ENCODE measurements at places on chromosomes 3 and 15. TPM values are rescaled to one million over a fixed set of nuclear protein-coding genes. Genes with fewer than 3 reads are reported as not detected.

Gene RASGRF1
- total RNA-seq, result 0.13 TPM

Gene INKA1
- total RNA-seq, result 13.2 TPM

Gene EFCAB12
- total RNA-seq, result 0.04 TPM

Gene SI
- total RNA-seq, result not detected

Gene ZPLD1
- under 0.01 TPM for total RNA-seq

Gene HIGD2B
- not detected for total RNA-seq

- DNase-seq, result peak; percentile 60
- H3K4me3 ChIP-seq, result no peak overlapping the region
- H3K36me3 ChIP-seq, result no peaks in the 10 kb centered on the region
- H3K27me3 ChIP-seq, result no peaks in the 10 kb centered on the region
- H3K27ac ChIP-seq, result no peak overlapping the region
- no peaks in the 10 kb centered on the region for H3K4me1 ChIP-seq
Measured at GRCh38 chr3:27467545-27467944, 16.6 kb downstream of the SLC4A7 start.

DNA sequence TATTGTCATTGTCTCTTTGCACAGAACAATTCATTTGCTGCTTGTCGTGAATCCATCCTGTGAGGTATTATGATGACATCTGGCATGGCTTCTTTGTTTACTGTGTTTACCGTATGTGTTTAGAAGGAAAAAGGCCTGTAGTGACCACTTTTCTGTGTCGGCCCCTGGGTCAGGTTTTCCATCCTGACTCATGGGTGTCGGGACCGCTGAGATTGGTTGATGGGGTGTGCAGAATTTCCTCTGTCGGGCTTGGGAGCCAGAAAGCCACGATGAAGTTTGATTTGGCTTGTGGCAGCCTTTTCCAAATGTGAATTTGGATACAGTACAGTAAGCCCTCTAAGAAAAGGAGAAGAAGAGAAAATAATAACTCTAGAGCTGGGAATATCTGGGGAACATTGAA, 113.5 kb downstream of the FNDC3B start:
- H3K4me3 ChIP-seq, result no peak overlapping the region
- H3K4me1 ChIP-seq, result peaks cover 35% of the 10 kb centered on the region
- DNase-seq, result peak; percentile 89
- H3K36me3 ChIP-seq, result peaks cover 5% of the 10 kb centered on the region
- H3K27me3 ChIP-seq, result no peaks in the 10 kb centered on the region

- peaks cover 11% of the 10 kb centered on the region for H3K4me1 ChIP-seq
- H3K36me3 ChIP-seq, result no peaks in the 10 kb centered on the region
- no peak overlapping the region for H3K4me3 ChIP-seq
- no peak overlapping the region for H3K27ac ChIP-seq
Measured at GRCh38 chr3:14228681-14229470, 50.3 kb downstream of the LSM3 start.

- no peak for DNase-seq
- no peak overlapping the region for H3K4me3 ChIP-seq
- no peaks in the 10 kb centered on the region for H3K36me3 ChIP-seq
- no peaks in the 10 kb centered on the region for H3K27me3 ChIP-seq
- H3K4me1 ChIP-seq, result no peaks in the 10 kb centered on the region
Measured at GRCh38 chr3:145251311-145251710, 909.7 kb downstream of the PLOD2 start.

DNA sequence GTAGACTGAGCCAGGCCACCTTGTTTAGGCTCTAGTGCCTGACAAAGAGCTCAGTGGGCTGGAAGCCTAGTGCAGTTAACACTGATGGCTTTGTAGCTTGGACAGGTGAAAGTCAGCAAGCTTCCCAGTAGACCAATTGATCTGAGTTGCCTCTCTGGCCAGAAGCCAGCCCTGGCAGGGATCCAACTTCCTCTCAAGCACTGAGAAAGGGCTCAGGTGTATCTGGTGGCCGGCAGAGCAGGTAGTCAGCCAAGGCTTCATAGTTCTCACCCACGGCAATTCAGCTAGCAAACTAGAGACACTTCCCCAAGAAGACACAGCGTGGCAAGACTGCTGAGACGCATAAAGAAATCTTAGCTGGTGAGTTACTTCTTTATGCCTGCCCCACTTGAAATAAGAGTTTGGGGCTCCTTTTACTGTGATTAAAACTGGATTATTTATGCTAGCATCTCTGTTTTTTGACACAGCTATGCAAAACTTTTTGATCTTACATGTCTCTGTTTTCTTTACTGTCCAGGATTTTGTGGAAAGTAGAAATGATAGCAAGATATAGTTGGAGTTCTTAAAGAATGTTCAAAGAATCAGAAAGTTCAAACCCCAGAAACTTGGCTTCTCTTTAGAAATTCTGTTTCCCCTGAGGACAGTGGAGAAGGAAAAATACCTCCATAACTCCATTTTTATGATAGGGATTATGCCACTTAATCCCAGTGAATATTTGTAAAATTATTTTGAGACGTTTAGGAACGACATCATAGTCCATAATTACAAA, 8.4 kb upstream of the CA12 start:
- H3K4me3 ChIP-seq, result no peak overlapping the region
- H3K27me3 ChIP-seq, result no peaks in the 10 kb centered on the region

GRCh38 chr3:49359623-49360022, 1.5 kb upstream of the GPX1 start:
- H3K4me3 ChIP-seq, result no peak overlapping the region
- H3K27me3 ChIP-seq, result no peaks in the 10 kb centered on the region
- DNase-seq, result no peak
- H3K4me1 ChIP-seq, result peaks cover 26% of the 10 kb centered on the region

- H3K36me3 ChIP-seq, result no peaks in the 10 kb centered on the region
- peak; percentile 72 for DNase-seq
- H3K4me1 ChIP-seq, result peaks cover 29% of the 10 kb centered on the region
- peaks cover 89% of the 10 kb centered on the region for H3K27me3 ChIP-seq
Measured at GRCh38 chr15:37098468-37099318, 1.7 kb downstream of the MEIS2 start.

GRCh38 chr15:70383856-70384255, 286.1 kb upstream of the TLE3 start:
- peaks cover 8% of the 10 kb centered on the region for H3K27me3 ChIP-seq
- H3K4me1 ChIP-seq, result peaks cover 5% of the 10 kb centered on the region
- no peaks in the 10 kb centered on the region for H3K36me3 ChIP-seq
- DNase-seq, result no peak
- H3K4me3 ChIP-seq, result no peak overlapping the region

DNA sequence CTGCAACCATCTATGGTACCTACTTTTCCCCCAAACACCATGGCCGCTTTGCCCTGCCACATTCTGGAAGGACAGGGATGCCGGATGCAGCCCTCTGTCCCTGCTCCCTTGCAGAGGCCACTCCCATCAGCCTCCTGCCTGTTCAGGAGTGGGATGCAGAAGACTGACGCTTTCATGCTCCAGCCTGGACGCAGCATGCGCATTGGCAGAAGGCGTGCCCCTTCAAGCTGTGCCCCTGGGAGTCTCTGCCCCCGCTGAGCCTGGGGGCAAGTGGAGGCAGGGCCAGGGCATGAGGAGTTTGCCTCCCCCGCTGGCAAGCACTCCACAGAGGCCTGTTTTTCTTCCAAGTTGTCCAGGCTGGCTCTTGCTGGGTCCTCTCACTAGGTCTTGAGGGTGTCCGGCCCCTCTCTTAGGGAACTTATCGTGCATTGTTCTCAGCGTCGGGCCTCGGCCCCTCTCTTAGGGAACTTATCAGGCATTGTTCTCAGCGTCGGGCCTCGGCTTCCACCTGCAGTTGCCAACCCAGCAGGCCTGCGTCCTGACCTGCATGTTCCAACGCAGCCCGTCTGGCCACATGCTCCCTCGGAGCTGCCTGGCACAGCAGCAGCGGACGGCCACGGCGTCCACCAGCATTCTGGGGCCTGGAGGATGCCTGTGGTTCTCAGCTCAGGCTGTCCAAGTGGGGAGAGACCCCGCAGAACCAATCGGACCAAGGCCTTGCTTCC, 14.6 kb upstream of the SNRPA1 start:
- no peak for DNase-seq
- H3K4me3 ChIP-seq, result no peak overlapping the region
- H3K27me3 ChIP-seq, result no peaks in the 10 kb centered on the region
- H3K4me1 ChIP-seq, result no peaks in the 10 kb centered on the region
- H3K36me3 ChIP-seq, result no peaks in the 10 kb centered on the region

Data from muscle of leg (tissue), 16 donors.